Activated CD8-positive, alpha-beta memory T cell treated with anti-CD3 and anti-CD28 coated beads for 1 hour (primary cell): ENCODE measurements at places on chromosomes 3 and 15.

- DNase-seq = no peak
Measured at GRCh38 chr15:78350058-78350457, 9.9 kb downstream of the CRABP1 start.

DNA sequence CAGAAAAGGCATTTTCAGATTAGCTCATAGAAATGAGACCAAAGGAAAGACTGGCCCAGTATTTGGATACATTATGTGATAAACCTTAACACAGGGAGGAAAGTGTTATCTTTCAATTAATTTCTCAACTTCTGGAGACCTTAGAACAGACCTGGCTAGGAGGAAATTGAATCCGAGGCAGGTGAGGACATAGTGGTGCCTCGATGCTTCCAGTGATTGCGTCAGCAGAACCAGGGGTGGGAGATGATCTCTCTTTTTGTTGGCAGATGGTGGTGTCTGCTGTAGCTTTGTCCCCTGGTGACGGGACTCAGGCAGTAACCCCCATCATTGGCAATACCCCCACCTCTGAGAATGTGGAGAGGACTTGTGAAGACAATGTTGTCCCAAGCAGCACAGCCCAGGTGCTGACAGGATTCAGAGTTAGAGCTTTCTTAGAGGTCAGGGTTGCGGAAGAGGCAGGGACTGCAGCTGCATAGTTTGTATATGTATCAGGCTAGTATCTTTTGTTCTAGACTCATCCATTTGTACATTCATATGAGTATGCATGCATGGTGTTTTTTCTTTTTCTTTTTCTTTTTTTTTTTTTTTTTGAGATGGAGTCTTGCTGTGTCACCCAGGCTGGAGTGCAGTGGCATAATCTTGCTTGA lies 27.9 kb upstream of the MUC20 start:
- DNase-seq = no peak

GRCh38 chr3:188712248-188712924 lies 459.4 kb upstream of the TPRG1 start:
- no peak for DNase-seq

GRCh38 chr15:31339558-31339895 lies 12.9 kb downstream of the KLF13 start:
- no peak for DNase-seq

GRCh38 chr15:64858021-64858575 lies 16.4 kb downstream of the PLEKHO2 start:
- DNase-seq = no peak

- no peak for DNase-seq
Measured at GRCh38 chr3:158420654-158421396, 150.2 kb upstream of the MLF1 start.

- no peak for DNase-seq
Measured at GRCh38 chr3:131231710-131232389, 149.7 kb upstream of the NUDT16 start.

DNA sequence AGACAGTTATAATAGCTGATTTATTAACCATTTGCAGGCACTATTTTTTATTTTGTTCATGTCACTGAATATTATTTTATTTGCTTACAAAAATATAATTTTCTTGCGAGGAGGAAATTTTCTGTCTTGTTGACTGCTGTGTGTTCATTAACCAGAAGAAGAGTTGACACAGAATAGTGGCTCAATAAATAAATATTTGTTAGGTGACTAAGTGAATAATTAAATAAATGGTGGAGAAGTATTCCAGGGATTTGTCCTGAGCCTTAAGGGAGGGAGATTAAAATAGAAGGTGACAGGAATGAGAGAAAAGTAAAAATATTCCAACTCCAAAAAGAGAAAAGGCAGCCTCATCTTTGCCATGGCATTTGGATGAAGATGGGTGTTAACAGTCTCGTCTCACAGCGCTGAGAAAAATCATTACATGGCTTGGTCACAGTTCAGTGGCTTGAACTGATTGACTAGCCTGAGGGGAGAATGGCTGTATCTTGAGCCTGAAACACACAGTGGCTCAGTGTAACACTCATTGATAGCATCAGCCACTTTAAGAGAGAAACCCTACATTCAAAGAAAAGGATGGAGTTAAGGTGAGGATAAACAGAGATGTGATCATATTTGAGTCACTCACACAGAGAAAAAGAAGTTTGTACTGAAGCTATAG lies 449.9 kb upstream of the NAALADL2 start:
- no peak for DNase-seq
